HepG2 (cell line): ENCODE measurements at places on chromosomes 13 and 19. TPM values are rescaled to one million over a fixed set of nuclear protein-coding genes. Genes with fewer than 3 reads are reported as not detected.

The FBN3 gene
- total RNA-seq, result 0.20 TPM in 1 of 2 replicates, not detected in the other

DNA sequence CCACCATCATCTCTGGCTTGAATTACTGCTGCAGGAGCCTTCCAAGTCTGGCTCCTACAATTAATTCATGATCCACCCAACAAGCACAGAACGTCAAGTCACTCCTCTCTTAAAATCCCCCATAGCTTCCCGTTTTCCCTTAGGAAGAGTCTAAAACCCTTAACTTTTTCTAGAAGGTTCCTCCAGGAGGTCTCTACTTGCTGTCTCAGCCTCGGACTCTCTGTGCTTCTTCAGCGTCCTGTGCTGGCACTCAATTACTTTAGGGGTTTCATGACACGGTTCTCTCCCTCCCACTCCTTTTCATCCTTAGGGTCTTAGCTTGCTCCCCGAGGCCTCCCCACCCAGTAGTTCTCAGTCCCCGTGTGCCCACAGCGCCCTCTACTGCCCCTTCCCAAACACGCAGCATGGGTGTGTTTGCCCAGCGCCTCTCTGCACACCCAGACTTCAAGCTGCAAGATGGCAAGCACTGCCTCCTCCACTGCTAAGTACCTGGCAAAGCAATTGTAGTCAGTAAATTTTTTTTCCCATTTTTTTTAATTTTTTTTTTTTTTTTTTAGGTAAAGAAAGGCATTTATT lies 25.8 kb upstream of the MAP3K10 start:
- H3K4me1 ChIP-seq, result peaks cover 11% of the 10 kb centered on the region; the same call in 1 of the 2 replicates
- no peak overlapping the region for H3K27ac ChIP-seq
- no peaks in the 10 kb centered on the region for H3K27me3 ChIP-seq
- H3K36me3 ChIP-seq, result no peaks in the 10 kb centered on the region
- DNase-seq, result peak; percentile 44
- no peak overlapping the region for H3K4me3 ChIP-seq

DNA sequence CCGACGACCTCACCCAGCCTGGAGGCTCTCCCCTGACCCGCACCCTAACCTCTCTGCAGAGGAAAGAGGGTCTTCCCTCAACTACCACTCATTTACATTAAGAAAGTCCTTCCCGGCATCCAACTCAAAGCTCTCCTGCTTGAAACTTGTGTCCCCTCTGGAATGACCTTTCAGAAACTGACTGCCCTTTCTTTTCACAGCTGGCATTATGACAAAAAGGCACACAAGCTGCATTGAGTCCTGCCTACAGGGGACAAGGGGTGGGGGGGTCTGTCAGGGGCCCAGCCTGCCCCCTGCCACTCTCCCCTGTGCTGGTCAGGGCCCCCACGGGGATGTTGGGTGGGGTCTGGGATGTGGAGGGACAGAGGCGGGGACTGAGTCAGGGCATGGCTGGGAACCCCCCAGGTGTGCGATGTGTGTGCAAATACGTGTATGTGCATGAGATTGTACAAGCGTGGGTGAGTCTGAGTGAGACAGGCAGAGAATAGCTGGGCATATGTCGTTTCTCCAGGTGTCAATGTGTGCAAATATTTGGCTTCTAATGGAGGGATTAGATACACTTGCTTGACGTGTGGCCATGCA lies 2.0 kb downstream of the COL5A3 start:
- H3K27me3 ChIP-seq, result peaks cover 41% of the 10 kb centered on the region
- DNase-seq, result no peak
- H3K27ac ChIP-seq, result no peak overlapping the region

GRCh38 chr19:18261474-18261873 lies 12.8 kb downstream of the IQCN start:
- peaks cover 10% of the 10 kb centered on the region for H3K27me3 ChIP-seq
- no peak overlapping the region for H3K4me3 ChIP-seq
- H3K36me3 ChIP-seq, result no peaks in the 10 kb centered on the region
- H3K4me1 ChIP-seq, result peaks cover 21% of the 10 kb centered on the region

- no peaks in the 10 kb centered on the region for H3K36me3 ChIP-seq
- H3K4me3 ChIP-seq, result no peak overlapping the region
- no peak overlapping the region for H3K27ac ChIP-seq
Observed at GRCh38 chr13:103284466-103284865, 218.2 kb upstream of the SLC10A2 start.

The ZNF677 gene
- not detected in 2 replicates for total RNA-seq

The ZNF71 gene
- total RNA-seq, result 4.4 and 5.8 TPM in 2 replicates
